Activated naive CD8-positive, alpha-beta T cell treated with anti-CD3 and anti-CD28 coated beads, Interleukin-2, amount 50 U/mL, for 16 hours (primary cell): ENCODE measurements at places on chromosomes 11 and 22.

DNA sequence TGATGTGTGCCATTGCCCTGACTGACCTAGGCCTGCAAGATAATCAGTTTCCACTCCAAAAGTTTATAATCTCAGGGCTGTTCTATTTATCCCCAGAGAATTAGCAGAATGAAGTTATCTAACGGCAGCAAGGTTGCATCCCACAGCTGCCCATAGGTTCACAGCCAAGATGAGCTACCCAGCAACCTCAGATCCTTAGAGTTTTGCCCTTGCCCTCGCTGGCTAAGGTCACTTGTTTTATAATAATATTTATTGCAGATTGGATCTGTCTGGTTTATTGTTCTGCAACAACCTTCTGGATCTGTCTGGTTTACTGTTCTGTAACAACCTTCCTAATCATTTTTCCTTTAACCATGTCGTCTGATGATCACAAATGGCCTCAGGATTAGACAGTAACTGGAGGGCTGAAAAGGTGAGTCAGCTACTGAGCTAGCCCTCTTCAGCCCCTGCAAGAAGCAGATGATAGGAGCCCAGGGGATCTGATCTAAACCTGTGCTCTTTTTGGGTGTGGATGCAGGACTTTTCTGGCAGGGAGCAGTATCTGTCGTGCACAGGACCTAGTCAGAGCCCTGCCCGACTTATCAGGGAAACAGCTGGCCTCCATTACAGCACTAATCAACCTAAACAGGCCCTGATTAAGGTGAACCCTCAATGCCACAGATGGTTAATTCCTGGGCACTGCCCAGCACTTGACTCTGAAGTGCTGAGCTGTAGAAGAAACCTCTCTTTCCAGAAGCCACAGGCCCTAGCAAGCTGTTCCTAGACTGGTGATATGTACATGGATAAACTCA lies 642.9 kb upstream of the KIRREL3 start:
- no peak for DNase-seq

GRCh38 chr11:31960126-31960525 lies 130.7 kb upstream of the RCN1 start:
- no peak for DNase-seq

GRCh38 chr11:118618991-118619375 lies 11.6 kb downstream of the PHLDB1 start:
- no peak for DNase-seq

DNA sequence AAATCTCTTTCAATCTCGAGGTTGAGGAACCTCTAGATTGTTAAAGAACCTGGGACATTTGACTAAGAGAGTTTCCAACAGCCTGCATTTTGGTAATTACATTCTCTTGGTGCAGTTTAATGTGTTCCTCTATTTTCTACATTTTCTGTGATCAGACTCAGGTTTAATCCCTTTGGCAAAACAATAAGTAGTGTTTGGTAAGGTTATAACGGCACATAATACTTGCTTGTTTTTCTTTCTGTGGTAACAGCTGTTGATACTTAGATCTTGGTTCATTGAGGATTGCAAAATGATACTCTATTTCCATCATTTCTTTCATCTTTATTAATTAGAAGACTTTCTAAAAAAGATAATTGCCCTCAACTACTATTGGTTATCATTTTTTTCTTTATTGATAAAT lies 271.3 kb downstream of the SBF2 start:
- no peak for DNase-seq

GRCh38 chr11:32153747-32154146 lies 62.9 kb downstream of the RCN1 start:
- no peak for DNase-seq
